NCI-H524 treated with DMSO at 0.1 percent for 48 hours (cell line): ENCODE measurements at places on chromosomes 6 and 20.

DNA sequence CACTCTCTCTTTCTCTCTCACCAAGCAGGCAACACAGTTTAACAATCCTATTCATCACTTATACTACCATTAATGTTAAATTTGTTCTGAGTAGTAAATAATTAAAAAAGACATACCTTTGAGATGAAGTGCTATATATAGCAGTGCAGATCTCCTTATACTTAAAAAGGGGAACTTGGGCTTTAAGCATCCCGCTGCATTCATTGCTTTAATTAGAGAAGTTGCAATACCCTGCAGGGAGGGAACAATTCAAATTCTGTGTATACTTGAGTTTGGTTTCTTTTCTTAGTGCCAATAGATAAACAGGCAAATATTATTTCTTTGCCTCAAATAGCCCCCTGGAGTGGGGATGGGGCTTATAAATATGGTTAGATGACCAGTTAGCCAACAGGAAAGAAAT, 10.8 kb upstream of the ZBTB24 start:
- no peak for DNase-seq

DNA sequence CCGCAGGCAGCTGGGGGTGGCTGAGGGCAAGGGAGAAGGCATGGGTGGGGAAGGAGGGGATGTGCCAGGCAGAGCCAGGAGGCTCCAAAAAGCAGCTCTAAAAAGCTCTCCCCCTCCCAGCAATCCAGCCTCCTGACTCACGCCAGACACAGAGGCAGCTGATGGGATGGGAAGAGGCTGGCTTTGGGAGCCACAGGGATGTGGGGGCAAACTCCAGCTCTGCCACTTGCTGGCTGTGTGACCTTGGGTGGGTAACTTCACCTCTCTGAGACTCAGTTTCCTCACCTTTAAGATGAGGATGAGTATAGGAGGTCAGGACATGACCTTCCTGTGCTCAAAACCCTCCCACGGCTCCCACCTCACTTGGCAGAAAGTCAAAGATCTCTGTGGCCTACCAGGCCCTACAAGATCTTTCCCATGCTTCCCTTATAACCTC, 148.9 kb downstream of the CEBPB start:
- no peak for DNase-seq

GRCh38 chr20:10280018-10280908, 61.6 kb downstream of the SNAP25 start:
- no peak for DNase-seq

DNA sequence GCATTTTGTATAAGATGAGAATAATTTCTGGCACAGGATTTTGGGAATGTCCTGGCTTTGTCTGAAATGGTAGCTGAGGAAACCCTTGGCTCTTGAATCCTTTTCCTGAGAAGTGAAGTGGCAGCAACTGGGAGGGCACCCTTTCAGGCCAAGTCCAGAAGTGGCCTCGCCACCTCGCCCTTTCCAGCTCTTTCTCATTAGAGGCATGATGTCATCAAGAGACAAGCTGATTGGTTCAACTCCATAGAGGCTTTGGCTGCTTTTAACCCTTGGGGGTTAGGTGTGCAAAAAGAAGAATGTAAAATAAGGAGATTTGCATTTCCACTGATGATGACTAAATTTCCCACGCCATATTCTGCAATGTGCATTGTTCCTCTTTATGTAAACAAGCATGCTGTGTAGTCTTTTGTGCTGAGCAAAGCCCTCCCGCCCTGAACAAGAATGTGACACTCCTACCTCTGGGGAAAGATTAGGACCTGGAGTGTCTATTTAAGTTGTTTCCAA, 116.5 kb downstream of the TCP11 start:
- DNase-seq, result no peak

DNA sequence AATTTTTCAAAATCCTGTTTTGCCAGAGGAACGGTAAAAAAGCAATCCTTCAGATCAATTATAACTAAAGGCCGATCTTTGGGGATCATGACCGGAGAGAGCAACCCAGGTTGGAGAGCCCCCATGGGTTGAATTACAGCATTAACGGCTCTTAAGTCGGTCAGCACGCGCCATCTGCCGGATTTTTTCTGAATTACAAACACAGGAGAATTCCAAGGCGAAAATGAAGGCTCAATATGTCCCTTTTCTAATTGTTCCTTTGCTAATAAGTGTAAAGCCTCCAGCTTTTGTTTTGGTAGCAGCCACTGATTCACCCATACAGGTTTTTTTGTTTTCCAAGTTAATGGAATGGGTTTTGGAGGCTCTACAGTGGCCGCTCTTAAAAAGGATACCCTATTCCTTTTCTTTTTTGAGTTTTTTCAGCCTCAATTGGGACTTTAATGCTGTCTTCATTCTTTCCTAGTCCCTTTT, 16.9 kb upstream of the PTCRA start:
- DNase-seq, result peak; percentile 29

DNA sequence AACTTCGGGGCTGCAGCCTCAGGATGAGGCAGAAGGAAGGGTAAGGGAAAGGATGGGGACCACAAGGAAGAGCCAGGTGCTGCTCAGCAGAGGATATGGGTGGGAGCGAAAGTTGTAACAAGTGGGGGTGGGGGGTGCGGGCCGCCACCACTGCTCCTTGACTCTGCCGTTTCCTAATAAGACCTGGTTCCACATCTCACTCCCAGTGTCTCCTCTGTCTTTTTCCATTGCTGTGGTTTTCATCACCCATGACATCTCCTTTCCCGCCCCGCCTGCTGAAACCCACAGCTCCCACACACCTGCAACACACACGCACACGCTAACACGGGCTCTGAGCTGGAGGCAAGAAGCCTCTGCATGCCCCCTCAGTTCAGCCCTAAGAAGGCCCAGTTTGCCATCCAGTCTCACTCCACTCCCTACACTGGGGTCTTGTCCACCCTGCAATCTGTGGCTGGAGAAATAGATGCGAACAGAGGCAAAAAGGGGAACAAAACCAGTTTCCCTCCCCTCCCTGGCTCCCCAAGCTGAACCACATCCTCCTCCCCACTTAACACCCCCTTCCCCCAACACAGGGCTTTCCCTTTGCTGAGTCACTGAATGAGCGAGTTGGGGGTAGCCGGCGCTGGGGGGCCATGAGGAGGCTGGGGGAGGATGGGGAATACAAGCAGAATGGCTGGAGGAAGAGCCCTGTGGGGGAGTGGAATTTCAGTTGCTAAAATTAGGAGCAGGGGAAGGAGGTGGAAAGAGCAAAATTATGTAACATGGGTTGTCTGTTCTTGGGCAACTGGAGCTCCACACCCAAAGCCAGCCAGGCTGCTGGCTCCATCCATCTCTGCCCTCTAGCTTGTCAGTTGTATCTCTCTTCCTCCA, 11.5 kb downstream of the NFKBIL1 start:
- DNase-seq, result no peak

- DNase-seq, result no peak
Observed at GRCh38 chr6:72416744-72417465, 205.0 kb upstream of the KCNQ5 start.

DNA sequence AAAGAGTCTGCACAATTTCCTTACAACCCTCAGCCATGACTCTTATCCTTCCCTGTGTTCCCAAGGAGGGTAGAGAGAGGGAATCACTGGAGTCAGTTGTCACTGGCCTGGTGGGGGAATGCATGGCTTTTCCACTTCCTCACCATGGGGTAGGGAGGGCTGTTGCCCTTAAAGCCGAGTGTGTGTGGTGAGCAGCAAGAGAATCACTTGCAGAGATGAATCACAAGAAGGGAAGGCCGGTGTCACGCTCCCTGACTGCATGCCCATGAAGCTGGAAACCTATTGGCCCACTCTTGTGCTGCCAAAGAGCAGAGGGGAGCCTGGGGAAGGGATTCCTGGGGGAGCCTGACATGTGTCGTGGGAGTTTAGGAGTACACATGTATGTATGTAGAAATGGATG, 18.1 kb upstream of the BMP6 start:
- no peak for DNase-seq

- no peak for DNase-seq
Observed at GRCh38 chr6:130778946-130779657, 48.1 kb upstream of the SMLR1 start.
